NCI-H2171 treated with DMSO at 0.1 percent for 48 hours (cell line): ENCODE measurements at places on chromosomes 3 and 15.
A peak's percentile ranks its signal among the peaks of the same experiment; 100 is the strongest.

DNA sequence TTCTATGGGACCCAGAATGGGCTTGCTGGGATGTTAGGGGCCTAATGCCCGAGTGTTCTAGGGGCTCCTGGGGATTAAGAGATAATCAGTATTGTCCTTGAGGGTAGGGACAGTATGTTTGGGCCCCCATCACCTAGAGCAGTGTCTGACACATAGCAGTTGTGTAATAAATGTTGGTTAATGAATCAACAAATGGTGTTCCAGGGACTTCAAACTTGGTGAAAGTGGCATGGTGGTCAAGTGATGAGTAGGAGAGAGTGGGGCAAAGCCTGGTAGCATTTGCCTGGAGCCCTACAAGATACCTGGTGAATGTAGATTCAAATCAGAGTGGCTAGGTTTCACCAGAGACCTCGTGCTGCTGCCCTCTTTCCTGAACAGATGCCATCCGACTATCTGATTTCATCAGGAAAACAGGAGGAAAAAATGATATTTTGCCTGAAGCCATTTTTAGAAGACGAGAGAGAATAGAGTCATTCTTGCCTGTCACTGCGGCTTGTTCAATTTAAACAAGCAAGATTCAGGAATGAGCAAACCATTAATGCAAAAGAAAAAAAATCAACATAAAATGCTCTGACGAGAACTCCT lies 117.3 kb downstream of the RPL22L1 start:
- DNase-seq = peak; percentile 54

GRCh38 chr3:29475305-29475840 lies 194.5 kb downstream of the RBMS3 start:
- DNase-seq = no peak

DNA sequence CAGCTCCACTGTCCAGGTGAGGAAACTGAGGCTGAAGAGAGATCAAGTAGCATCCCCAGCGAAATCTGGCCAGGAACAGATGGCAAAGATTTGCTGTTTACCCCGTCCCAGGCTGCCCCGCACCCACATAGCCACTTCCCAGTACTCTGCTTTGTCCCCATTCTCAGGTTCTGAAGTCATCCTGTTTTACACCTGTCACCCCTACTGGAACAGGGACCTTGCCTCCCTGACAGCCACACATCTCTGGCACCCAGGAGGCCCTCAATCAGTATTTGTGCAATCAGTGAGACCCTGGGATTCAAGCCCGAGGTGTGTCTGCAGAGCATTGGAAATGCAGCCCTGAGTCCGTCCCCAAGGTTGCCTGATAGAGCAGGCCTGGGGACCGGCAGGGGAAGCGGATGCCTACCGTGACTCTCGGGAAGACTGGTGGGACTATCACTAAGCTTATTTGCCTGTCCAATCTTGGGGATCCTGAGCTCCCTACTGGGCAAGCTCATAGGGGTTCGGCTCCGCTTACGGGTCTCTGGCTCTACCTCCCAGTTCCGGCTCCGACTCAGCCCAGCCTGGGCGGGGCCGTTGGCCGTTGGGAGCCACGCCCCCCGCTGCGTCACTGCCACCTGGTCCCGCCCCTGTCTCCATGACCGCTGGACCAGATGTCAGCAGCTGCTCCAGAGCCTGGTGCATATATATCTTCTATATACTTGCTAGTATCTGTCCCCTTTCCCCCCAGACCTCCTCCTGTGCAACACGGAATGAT lies 17.5 kb upstream of the FANCD2 start:
- peak; percentile 56 for DNase-seq

DNA sequence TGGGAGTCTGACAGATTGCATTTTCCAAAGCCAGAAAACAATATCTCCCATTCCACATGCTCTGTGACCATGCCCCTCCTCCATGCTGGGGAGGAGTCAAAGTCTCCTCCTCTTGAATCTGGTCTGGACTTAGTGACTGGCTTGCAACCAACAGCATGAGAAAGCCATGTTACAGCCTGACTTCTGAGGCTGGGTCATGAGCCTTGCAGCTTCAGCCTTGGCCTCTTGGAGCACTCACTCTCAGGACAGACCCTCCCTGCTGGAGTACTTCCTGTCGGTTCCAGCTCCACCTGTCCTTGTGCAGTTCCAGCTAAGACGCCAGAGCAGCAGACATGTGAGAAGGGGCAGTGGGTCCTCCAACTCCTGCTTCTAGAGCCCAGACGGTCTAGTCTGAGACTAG lies 49.7 kb upstream of the RBSN start:
- DNase-seq = no peak

GRCh38 chr3:23072693-23073092 lies 130.4 kb upstream of the UBE2E2 start:
- DNase-seq = no peak

- no peak for DNase-seq
These were observed 71.9 kb upstream of the C15orf39 start for GRCh38 chr15:75129788-75130187.

DNA sequence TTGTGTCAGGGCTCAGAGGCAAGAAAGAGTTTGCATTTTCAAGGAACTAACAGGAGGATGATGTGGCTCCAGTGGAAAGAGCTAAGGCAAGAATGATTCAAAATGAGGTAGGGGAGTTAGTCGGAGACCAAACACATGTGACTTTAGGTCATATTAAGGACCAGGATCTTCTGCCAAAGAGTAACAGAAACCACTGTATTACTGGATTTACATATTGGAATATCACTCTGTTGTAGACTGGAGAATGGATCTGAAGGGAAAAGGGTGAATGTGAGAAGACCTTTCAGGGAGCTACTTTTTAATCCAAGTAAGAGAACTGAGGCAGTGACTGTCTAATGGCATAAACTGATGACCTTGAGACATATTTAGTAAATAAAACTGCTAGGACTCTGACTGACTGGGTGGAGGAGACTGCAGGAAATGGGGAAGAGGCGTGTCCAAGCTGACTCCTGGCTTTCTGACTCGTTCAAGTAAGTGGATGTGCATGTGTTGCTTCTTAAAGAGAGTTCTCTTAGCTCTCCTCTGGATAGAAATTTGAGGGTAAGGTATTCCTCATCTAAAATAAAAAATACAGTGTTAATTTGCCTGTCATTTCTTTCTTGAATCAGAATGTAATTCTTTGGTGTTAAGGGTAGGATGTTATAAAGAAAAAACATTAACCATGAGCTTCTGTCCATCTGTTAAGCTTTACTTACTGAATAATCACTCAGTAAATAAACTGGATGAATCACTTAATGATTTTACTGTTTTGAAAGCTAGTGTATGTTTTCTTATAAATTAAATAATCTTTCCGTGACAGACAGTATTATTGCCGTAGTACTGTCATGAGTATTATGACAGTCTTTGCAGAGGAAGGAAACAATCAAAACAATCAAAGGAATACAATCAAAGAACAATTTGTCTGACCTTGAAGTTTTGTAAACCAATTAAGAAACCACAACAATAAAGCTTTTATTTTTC lies 58.3 kb upstream of the CFAP20DC start:
- no peak for DNase-seq

GRCh38 chr3:12454076-12454815 lies 30.0 kb upstream of the TSEN2 start:
- no peak for DNase-seq

- no peak for DNase-seq
These were observed 8.8 kb downstream of the ADPRH start for GRCh38 chr3:119588112-119588511.

- no peak for DNase-seq
These were observed 24.7 kb downstream of the SPATA12 start for GRCh38 chr3:57085211-57085610.

DNA sequence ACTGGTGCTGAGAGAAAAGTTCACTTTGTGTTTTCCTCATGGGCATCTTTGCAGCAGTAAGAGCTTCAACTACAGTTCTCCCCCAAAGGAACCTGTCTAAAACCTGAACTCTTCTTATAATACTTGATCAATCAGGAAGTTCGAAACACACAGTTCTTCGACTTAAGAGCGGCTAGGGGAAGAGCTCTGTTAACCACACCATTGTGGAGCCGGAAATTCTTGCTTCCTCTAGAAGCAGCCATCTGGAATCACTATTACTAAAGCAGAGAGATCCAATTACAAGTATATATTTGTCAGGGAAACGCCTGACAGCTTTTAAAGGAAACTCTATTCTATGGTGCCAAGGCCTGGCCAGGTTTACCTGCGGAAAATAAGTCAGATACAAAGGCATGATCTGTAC lies 337.3 kb upstream of the CBLB start:
- peak; percentile 96 for DNase-seq

DNA sequence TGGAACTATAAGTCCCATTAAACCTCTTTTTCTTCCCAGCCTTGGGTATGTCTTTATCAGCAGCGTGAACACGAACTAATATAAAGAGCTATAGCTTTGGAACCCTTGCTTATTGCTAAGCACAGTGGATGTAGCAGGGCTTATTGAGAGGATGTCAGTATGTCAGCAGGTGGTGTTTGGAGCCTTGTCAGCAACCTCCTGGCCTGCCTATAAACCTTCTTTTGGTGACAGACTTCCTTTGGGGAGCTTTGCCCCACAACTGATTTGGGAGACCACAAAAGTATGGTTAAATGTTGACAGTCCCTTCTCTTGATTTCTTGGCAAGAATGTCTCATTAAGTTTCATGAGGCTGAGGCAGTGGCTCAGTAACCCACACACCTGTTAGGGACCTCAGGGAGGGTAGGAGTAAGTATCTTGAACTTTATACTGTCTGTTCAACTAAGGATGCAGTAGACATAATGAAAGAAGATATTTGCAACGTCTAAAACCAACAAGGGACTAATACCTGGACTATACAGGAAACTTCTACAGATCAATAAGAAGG lies 14.8 kb downstream of the CCNDBP1 start:
- DNase-seq = no peak

- peak; percentile 28 for DNase-seq
These were observed 525.1 kb upstream of the GOLIM4 start for GRCh38 chr3:168620854-168621253.

DNA sequence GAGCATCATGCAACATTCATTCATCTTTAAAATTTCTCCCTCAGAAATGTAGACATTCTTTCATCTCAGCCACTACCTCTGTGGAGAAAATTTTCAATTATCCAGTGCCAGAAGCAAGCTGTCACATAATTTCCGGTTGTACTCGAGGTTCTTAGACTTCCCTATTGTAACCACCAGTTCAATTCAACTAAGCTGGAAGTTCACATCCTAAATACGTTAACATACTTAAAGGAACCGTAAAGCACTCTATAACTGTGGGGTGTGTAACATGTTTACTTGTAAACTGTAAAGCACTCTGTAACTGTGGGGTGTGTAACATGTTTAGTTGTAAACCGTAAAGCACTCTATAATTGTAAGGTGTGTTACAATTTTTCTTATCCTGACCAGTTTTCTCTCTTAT lies 150.3 kb downstream of the PLCL2 start:
- DNase-seq = no peak

GRCh38 chr3:3194861-3195260 lies 15.4 kb upstream of the CRBN start:
- no peak for DNase-seq

DNA sequence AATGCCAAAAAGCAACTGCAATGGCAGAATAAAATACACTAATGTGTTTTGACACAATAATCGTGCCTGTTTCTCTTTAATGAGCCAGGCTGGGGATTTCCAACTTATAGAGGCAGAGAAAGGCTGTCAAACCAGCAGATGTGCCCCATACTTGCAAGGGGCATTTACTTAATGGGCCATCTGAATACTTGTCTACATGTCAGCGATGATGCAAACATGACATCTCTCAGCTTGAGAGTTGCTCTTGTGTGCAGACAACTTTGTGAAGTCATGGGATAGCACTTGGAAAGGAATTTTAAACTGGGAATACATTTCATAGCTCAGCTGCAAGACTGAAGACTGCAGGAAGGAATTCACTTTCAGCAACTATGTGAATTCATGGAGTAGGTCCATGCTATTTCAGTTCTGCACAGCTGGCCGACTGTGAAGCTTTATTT lies 127.4 kb upstream of the ADAMTS9 start:
- DNase-seq = no peak

- no peak for DNase-seq
These were observed 272.2 kb upstream of the NR2F2 start for GRCh38 chr15:96058103-96058851.

- DNase-seq = no peak
These were observed 38.9 kb downstream of the RBMS3 start for GRCh38 chr3:29319798-29320197.

GRCh38 chr15:60318216-60318867 lies 79.4 kb downstream of the ANXA2 start:
- no peak for DNase-seq

DNA sequence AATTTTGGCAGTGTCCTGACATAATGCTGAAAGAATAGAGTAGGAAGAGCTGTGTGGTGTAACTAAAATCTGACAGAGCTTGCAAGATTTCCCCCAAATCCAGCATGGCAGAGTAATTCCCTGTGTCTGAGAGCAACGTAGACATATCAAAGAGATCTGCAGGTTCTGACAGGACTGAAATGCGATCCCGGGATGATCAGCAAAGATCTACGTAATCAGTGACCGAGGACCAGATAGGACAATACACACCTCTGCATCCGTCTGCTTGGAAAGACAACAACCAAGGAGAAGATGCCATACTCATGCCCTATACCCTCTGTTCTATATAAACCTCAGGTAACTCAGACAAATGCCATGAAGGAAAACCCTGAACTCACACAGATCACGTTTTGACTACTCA lies 26.6 kb upstream of the SYNPR start:
- peak; percentile 20 for DNase-seq
